Immature natural killer cell (primary cell): ENCODE measurements at places on chromosomes 13 and 19.
A peak's percentile ranks its signal among the peaks of the same experiment; 100 is the strongest.

GRCh38 chr13:114034481-114034891, 60.6 kb upstream of the C13orf46 start:
- no peak for DNase-seq

DNA sequence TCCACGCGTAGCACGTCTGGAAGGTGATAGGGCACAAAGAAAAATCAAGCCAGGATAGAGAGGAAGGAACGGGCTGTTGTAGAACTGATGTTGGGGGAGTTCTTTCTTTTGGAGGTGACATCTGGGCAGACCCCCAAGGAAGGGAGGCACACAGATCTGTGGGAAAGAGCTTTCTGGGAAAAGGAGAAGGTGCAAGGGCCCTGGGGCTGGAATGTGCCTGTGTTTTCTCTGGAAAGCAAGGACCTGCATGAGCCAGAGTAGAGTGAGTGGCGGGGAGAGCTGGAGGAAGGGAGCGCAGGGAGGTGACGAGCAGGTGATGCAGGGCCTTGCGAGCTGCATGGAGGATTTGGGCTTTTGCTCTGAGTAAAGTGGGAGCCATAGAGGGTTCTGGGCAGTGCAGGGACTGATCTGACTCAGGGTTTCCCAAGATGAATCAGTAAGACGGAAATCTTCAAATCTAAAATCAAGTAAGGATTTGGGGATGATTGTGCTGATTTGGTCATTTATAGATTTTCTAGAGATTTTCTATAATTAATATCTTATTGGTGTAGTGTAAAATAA, 30.8 kb downstream of the SMARCA4 start:
- no peak for DNase-seq

- DNase-seq: no peak
Observed at GRCh38 chr13:105990256-105990958, 545.1 kb downstream of the EFNB2 start.

GRCh38 chr13:75400775-75401174, 81.2 kb downstream of the TBC1D4 start:
- DNase-seq: no peak

GRCh38 chr13:23610966-23611491, 40.8 kb downstream of the TNFRSF19 start:
- DNase-seq: no peak

DNA sequence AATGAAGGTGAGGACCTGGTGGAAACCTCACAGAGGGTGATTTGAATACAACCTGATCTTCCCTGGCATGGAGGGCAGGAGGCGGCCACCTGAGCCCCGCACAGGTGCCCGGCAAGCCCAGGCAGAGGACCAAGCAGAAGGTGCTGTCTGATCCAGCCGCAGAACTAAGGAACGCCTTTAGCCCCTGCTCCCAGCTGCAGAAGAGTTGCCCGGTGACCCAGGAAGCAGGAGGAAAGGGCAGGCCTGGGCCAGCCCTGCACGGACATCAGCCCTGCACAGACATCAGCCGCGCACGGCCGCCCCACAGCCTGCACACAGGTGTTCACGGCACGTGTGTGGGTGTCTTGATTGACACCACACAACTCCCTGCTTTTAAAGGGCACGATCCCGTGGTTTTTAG, 43.1 kb downstream of the RASA3 start:
- DNase-seq: no peak

DNA sequence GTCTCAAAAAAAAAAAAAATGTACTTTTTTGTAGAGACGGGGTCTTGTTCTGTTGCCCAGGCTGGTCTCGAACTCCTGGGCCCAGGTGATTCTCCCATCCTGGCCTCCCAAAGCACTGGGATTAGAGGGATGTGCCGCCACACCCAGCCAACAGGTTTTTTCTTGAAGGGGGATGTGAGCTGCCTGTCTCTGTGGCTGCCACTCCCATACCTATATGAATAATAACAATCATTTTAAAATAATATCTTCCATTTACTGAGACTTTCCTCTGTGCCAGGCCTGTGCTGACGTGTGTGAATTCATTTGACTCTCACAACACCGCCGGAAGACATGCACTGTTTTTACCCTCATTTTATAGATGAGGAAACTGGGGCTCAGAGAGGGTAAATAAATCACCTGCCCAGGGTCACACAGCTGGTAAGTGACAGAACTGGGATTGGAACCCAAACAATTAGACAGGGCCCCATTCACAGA, 7.2 kb upstream of the BCL3 start:
- DNase-seq: no peak

DNA sequence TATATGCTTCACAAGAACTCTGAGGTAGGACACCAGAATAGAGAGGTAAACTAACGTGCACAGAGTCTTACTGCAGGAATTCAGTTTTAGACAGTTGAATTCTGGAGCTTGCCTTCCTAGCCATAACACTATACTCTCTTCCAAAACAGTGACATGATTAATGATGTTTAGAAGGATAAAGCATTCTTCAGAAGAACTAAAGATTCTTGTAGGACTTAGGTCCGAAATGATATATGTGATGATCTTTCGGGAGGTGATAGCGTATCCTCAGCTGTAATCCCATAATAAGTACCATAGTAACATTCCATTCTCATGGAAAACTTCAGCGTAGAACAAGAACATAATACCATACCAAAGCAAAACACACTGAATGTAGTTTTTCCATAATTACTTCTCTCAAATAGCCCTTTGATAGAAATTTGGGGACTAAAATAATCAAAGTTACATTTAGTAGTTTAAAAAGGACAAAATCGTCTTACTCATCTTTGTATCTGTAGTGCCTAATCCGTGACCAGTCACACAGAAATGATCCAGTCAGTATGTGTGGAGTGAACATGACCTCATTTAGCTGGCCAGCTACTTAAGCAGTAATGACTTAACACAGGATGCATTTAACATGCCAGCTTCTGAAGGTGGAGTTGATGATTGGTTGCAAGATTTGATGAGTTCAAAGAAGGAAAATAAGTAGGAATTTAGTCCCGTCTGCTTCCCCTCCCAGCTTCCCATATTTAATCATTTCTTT, 38.4 kb downstream of the PIBF1 start:
- no peak for DNase-seq

- no peak for DNase-seq
Observed at GRCh38 chr13:59743195-59743594, 420.5 kb downstream of the DIAPH3 start.

GRCh38 chr19:2282862-2283237, 875 bp upstream of the PEAK3 start:
- no peak for DNase-seq

- peak; percentile 43 for DNase-seq
Observed at GRCh38 chr19:8445488-8446001, 770 bp downstream of the HNRNPM start.

DNA sequence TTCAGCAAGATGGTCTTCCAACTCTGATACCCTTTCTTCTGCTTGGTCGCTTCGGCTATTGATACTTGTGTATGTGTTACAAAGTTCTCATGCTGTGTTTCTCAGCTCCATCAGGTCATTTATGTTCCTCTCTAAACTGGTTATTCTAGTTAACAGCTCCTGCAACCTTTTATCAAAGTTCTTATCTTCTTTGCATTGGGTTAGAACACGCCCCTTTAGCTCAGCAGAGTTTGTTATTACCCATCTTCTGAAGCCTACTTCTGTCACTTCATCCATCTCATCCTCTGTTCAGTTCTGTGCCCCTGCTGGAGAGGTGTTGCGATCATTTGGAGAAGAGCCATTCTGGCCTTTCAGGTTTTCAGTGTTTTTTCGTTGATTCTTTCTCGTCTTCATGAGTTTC, 18.7 kb downstream of the ACOD1 start:
- DNase-seq: no peak

GRCh38 chr13:78121001-78121400, 202.4 kb upstream of the EDNRB start:
- no peak for DNase-seq

DNA sequence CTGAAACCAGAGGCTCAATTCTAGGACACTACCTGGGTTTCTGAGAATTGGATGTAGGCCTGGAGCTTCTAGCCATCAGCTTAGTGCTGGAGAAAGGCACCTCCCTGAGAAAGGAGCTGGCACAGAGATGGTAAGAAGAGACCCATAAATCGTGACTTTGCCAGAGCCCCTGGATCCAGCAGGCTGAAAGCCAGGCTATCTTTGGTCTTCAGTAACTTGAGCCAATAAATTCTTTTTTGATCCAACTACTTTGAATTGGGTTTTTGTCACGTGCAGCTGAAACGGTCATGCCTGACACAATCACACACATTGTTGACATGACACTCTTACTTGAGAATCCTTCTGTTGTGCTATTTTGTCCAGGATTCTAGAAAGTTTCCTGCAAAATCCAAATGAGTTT, 103.4 kb downstream of the LHFPL6 start:
- no peak for DNase-seq

- DNase-seq: no peak
Observed at GRCh38 chr13:38415233-38415632, 65.6 kb downstream of the UFM1 start.

- no peak for DNase-seq
Observed at GRCh38 chr13:27446986-27447583, 3.3 kb downstream of the MTIF3 start.
